T-helper 2 cell (primary cell): ENCODE measurements at places on chromosomes 2 and 18.

DNA sequence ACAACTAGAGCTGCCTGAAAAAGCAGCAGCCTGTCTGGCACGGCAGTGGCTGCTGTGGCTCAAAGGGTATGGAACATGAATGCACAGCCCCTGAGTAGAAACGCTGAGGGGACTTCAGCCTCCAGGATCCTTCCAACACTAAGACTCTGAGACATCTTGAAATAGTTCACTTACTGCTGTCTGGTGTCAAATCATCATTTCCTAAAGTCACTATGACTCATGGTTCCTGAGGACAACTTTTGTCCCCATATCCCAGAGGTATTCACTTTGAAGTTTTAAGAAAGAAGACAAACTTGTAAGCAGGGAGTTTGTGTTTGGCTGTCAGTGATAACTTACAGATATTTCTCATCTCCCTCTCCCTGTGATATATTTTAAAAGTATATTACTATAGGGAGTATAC lies 33.3 kb upstream of the NEB start:
- no peak for DNase-seq

GRCh38 chr2:65231121-65231520 lies 3.5 kb downstream of the ACTR2 start:
- no peak for DNase-seq

DNA sequence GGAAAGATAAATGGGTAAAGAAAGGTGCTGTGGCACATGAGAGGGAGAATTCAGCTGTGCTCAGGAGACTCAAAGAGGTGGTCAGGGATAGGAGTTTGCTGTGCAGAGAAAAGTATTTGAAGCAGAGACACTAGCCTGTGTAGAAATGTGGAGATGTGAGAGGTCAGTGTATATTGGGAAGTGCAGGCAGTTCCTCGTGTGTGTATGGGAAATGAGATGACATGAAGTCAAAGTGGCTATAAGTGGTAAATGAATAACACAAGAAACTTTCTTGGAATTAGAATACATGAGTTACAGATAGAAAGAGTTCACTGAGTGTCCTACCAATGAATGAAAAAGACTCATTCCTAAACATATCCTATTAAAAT lies 11.6 kb downstream of the MAP3K20 start:
- no peak for DNase-seq

DNA sequence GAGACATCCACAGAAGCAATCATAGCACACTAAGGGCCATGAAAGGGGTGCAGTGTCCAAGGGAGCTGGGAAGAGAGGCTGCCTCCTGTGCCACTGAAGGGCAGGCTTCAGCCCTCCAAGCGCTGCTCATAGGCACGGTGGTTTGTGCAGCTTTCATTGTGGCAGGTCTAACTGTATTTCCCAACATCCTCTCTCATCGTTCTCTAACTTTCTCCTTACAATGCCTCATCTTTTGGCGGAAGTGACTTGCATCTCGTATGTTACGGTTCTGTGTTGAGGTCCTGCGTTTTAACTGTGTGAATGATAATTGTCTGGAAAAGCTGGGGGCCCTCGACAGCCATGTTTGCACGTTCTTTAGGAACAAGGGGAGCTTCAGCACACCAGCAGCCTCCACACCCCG lies 213.9 kb downstream of the GBX2 start:
- no peak for DNase-seq

DNA sequence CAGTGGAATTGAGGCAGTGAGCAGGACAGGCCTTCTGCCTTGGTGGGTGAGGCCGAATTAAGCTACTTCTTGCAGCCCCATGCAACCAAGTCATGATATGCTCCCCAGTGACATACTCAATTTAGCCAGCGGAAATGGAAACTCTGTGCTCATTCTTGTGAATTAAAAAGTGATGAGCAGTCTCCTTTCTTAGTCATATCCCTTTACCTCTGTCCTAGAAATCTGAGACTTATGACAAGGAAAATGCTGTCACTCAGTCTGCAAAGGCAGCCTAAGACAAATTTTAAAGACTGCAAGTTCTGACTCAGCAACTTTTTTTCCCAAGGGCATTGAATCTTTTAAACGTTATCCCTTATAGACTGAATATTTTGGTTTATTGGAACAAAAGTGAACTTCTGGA lies 218.2 kb downstream of the SH3BP4 start:
- no peak for DNase-seq

GRCh38 chr2:71560638-71561011 lies 107.3 kb downstream of the DYSF start:
- DNase-seq: no peak

- no peak for DNase-seq
These were observed 39.1 kb downstream of the FBXO11 start for GRCh38 chr2:47867205-47867604.

- peak; percentile 53 for DNase-seq
These were observed 8.6 kb upstream of the PLEKHM3 start for GRCh38 chr2:208033701-208034502.

DNA sequence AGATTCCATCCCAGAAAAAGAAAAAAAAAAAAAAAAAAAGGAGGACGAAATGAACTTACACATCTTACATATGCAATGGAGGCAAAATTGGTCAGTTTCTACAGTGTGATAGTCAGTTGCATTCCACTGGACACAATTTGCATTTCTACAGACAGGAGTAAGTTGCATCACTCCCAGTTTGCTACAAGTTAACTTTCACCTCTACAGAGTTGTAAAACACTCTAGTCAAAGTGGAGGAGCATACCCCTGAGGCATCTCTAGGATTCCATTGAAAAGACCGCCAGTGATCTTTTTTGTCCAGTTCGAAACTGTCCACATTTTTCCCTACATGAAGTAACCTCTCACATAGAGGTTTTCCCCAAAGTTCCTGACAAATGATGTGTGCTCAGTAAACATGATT lies 202.8 kb downstream of the VAPA start:
- DNase-seq: no peak

GRCh38 chr2:64985447-64985846 lies 3.8 kb upstream of the SLC1A4 start:
- peak; percentile 92 for DNase-seq

DNA sequence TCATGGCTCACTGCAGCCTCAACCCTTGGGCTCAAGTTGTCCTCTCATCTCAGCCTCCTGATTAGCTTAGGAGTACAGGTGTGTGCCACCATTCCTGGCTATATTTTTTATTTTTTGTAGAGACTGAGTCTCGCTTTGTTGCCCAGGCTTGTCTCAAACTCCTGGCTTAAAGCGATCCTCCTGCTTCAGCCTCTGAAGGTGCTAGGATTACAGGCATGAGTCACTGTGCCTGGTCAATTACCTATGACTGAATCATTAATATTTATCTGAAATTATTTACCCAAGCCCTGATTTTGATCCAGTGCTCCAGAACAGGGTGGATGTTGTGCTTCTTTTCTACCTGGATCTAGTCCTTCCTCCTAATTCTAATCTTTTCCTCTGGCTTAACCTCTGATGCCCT lies 87.8 kb downstream of the MAP2 start:
- DNase-seq: no peak

DNA sequence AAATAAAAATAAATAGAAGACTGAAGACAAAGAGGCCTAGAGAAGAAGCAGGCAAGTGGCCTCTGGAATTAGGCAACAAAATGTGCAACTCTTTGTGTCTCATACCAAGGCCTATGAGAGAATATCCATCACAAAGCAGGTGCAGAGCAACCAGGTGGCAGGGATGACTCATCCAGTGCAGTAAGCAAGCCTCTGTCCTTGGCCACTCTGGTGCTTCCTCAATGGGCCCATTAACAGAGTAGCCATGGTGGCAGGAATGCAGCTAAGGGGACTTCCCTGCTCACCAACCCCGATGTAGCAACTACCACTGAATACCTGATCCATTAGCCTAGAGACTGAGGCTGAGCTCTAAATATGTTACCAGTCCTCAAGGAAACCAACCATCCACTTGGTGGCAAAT lies 11.0 kb upstream of the EPG5 start:
- no peak for DNase-seq

DNA sequence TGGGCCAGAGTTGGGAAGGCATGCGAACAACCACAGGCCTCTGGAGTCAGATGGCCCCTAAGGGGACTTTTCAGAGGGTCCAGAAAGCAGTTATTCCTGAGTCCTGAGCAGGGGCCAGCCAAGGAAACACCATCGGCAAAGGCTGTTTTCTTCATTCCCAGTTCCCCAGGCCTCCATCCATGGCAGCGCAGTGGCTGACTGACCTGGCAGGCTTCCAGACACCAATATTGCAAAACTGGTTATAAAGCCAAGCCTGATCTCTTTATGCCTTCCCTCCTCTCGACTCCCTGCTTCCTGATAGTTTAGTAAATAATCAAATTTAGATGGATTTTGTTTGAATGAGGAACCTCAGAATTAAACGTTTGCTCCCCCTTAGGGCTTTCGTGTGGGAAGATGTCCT lies 133.4 kb upstream of the ITGA6 start:
- no peak for DNase-seq

DNA sequence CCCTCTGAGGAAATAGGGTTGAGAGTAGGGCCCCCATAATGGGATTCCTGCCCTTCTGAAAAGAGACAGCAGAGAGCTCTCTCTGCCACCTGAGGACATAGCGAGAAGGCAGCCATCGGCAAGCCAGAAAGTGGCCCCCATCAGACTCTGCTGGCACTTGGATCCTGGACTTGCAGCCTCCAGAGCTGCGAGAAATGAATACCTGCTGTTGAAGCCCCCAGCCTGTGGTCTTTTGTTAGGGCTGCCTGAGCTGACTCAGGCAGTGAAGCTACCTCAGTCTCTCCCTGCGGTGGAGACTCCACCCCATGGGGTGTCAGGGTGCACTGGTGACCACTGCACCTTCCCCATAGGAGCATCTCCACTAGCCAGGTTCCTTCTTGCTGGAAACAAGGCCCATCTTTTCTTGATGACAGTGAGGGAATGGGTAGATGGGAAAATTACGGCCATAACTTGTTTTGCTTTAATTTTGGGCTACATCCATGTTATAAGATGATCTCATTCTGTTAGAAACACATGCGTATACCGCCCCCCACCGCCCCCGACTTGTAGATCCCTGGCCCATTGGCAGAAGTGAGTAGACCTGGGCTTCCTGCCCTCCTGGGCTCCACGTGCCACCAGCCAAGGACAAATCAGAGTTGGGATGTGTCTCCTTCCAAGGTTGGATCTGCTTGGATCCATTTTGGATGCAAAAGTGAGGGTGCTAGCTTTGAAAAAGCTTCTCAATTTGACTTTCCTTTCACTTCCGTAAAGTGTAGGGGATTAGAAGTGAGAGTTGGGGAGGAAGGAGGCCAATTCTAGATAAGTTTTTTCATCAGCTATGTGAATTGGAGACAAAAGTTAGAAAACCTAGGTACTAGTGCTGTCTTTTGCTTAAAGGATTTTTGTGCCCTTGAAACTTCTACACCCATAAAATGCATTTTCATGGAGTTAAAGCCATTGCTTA lies 42.9 kb downstream of the NCK2 start:
- DNase-seq: no peak

GRCh38 chr2:77418537-77418936 lies 103.6 kb downstream of the LRRTM4 start:
- DNase-seq: no peak

- peak; percentile 9 for DNase-seq
These were observed 28.2 kb upstream of the ACAA2 start for GRCh38 chr18:49841236-49842217.

- no peak for DNase-seq
These were observed 81.1 kb downstream of the ACVR2A start for GRCh38 chr2:147925886-147926285.

GRCh38 chr2:237471438-237472186 lies 15.4 kb upstream of the MLPH start:
- no peak for DNase-seq

GRCh38 chr2:222753251-222753824 lies 81.9 kb downstream of the MOGAT1 start:
- no peak for DNase-seq

GRCh38 chr2:172219201-172219600 lies 116.5 kb upstream of the DLX2 start:
- no peak for DNase-seq

DNA sequence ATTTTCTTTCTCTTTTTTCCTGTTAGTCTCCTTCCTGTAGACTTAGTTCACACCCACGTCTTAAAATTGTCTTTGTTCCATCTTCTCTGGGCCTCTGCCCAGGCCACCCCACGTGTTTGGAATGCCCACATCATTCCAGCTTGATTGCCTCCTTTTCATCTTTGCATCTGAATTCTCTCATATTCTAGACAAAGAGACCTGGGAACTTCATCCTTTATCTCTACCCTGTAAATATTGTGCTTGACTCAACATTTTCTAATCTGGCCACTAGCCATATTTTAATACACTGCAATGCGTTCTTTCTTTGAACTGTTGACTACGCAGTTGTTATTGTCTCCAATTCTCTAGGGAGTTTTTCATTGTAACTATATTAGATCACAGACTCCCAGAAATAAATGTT lies 187.5 kb upstream of the NRXN1 start:
- no peak for DNase-seq

- no peak for DNase-seq
These were observed 18.6 kb downstream of the COLEC11 start for GRCh38 chr2:3613524-3613905.

DNA sequence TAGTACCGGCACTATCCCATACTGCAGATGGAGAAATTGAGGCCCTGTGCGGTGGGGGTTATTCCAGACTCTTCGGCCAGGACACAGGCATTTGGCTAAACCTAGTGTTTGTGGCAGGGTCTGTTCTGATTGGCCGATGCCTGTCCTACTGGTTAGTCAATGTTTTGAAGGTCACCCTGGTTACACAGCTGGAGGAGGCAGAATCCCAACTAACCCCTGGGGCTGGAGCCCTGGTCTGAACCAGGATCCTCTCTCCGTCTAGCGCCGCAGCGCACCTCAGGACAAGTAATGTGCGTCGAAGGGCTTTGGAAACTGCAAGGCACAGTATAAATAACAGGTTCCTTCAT lies 19.4 kb downstream of the TEX44 start:
- no peak for DNase-seq

DNA sequence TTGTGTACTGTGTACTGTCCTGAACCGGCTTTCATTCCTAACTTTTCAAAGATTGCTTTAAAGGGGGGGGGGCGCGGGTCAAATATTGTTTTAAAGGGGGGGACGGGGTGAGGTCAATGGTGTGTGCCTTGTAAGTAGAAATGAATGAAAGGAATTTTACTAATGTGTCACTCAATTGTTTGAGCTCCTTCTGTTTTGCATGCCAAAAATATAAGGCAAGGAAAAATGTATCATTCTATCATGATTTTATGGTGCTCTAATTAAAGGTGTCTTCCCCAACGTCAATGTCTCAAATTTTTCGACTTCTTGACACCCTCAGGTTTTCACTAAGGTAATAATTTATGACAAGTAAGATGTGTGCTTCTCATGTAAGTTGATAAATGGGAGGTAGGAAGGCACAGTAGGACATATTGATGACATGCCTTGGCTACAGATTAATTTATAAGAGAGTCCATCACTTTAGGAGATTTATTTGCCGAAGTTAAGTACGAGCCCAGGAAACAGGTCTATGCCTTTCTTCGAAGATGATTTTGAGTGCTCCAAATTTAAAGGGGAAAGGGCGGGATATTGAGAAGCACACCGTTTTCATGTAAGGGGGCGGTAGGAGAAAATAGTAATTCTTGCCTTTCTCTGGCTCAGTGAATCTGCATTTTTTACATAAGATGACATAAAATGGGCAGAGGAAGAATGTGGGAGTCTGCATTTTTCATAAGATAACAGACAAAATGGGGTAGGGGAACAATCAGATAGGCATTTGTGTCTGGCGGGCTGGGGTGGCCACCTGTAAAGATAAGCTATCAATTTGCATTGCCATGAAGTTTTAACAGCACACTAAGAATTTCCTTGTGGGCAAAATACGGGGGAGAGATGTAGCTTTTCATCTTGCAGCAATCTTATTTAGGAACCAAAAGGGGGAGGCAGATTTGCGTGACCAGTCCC lies 1.2 kb upstream of the TRAPPC8 start:
- DNase-seq: no peak

- DNase-seq: no peak
These were observed 5.1 kb upstream of the STEAP3 start for GRCh38 chr2:119218478-119219064.

GRCh38 chr2:70939001-70939838 lies 3.5 kb downstream of the ATP6V1B1 start:
- DNase-seq: no peak
